H9 (cell line): ENCODE measurements at places on chromosomes 7 and 10.

DNA sequence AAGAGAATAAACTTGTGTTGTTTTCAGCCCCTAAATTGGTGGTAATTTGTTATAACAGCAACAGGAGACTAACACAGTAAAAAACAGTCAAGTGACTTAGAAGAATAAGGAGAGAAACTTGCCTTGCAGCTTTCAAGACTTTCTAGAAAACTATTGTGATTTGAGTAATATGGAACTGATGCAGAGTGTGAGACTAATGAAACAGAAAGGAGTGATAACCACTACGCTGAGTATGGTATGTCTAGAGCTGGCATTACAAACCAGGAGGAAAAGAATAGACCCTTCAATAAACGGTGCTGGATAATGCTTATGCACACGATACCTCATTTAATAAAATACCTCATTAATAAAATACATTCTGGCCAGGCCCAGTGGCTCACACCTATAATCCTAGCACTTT lies 99.9 kb downstream of the CREM start:
- DNase-seq, result no peak

GRCh38 chr7:101140339-101140699 lies 13.4 kb downstream of the SERPINE1 start:
- DNase-seq, result no peak

GRCh38 chr10:92699518-92700381 lies 10.0 kb downstream of the HHEX start:
- DNase-seq, result peak; percentile 71

DNA sequence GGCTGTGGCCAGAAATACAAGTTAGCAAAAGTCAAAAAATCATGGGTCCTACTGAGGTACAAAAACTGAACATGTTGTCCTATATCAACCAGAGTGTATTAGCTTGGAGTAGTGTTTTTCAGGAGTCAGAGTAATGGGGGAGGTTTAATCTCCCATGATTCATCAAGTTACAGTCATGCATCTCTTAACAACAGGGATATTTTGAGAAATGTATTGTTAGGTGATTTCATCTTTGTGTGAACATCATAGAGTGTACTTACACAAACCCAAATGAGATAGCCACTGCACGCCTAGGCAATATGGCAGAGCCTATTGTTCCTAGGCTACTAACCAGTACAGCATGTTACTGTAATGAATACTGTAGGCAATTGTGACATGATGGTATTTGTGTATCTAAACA lies 14.9 kb upstream of the TES start:
- DNase-seq, result no peak

GRCh38 chr10:93436591-93437085 lies 45.5 kb downstream of the MYOF start:
- DNase-seq, result no peak

DNA sequence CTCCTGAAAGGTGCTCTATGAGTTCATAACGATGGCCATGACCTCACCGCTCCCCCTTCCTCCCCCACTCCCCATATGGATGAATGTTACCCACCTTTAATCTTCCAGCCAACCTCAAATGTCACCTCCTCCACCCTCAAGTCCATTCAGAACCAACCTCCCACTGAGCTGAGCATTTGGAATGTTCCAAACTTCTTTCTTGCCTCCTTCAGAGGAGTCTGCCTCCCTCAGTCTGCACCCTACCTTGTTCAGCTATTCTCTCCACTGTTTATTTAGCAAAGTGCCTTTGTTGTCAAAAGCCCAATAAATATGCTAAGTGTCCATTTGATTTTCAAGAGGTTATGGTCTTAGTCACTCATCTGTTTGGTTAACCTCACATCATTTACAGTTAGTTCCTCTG lies 22.9 kb upstream of the MTPAP start:
- no peak for DNase-seq

- DNase-seq, result no peak
These were observed 21.6 kb downstream of the SCART1 start for GRCh38 chr10:133475425-133475734.

- DNase-seq, result peak; percentile 10
These were observed 437.7 kb downstream of the RPS24 start for GRCh38 chr10:78471326-78471722.

GRCh38 chr10:11425296-11425610 lies 186.2 kb downstream of the USP6NL start:
- no peak for DNase-seq

- DNase-seq, result no peak
These were observed 62.1 kb downstream of the ABCC2 start for GRCh38 chr10:99844433-99844955.

DNA sequence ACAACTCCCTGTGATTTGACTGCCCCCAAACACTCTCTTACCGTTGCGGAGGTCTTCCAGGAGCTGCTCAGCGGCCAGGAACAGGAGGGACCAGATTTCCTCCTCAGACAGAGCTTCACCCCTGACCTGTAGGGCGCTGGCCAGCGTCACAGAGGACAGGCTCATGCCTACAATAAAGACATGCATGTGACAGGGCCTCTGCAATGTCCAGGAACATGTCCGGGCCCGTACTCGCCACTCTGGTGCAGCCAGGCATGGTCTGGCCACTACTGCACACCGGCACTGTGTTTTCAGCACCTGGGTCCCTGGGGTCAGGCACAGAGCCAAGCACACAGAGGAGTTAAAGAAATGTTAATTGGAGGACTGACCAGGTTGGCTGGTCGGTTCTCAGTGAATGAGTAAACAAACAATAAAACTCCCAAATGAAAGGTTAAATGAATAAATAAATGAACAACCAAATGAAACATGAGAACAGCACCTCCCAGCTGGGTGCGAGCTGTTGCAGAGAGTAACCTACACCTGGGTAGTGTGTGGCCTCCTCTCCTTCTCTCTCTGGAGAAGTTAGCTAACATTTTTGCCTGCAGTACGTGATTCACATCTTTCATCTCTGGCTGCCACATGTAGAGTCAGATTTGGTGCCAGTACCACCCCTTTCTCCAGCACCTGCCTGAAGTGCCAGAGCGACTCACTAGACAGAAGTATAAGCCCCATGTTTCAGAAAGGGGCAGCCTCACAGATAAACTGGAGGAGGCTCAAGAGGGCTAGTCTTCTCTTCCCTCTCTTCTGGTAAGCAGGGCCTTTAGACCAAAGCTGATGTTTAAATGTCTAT lies 22.8 kb downstream of the FRMPD2 start:
- no peak for DNase-seq
